ENCODE measurements at places on chromosomes 5 and 9. TPM values are rescaled to one million over a fixed set of nuclear protein-coding genes. Genes with fewer than 3 reads are reported as not detected.

Gene STPG3
- not detected for total RNA-seq

Gene C9orf152
- total RNA-seq: not detected

Gene EQTN
- not detected for total RNA-seq

Gene CLINT1
- 69.7 TPM for total RNA-seq

Gene FNIP1
- 31.7 TPM for total RNA-seq

Gene SLC36A3
- not detected for total RNA-seq

Gene ACER2
- 3.9 TPM for total RNA-seq

DNA sequence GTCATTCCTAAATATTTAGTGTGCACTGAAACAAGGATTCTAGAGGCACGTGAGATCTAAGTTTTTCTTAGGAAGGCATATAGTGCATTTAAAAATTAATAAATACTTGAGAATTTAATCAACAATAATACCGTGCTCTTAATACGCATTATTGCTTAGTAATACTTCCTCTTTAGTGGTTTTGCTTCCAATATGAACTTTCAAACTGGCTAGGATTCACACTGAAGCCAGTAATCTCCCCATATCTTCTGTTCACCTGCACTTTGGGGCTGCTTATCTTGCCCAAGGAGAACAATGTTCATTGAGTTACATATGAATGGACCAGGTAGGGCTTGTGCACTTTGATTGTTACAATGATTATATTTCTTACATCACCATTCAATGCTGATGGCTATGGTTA lies 180.5 kb upstream of the RIOK2 start:
- no peaks in the 10 kb centered on the region for H3K4me1 ChIP-seq
- H3K36me3 ChIP-seq: no peaks in the 10 kb centered on the region
- no peak overlapping the region for H3K27ac ChIP-seq
- H3K4me3 ChIP-seq: no peak overlapping the region

DNA sequence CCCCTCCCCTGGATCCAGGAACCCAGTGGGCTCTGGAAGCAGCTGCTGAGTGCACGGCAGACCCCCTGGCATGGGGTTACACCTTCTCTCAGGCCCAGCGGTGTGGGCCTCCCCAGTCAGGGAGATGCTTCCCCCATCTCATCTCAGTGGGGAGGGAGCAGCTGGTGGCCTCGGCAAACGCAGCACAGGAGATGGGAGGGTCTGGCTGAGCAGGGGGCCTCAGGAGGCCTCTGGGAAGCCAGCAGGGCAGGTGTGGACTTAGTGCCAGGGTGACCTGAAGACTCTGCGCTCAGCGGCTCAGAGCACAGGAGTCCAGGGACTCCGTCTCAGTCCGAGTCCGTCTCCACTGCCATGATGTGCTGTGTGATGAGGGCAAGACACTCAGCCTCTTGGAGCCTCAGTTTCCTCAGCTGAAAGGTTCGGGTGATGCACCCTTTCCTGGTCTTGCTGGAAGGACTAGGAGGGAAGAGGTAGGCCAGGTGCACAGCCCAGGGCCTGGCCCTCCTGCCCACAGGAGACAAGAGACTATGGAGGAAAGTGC lies 100.6 kb downstream of the GTF3C4 start:
- peaks cover 3% of the 10 kb centered on the region for H3K27me3 ChIP-seq
- H3K36me3 ChIP-seq: peaks cover 14% of the 10 kb centered on the region
- DNase-seq: no peak

GRCh38 chr5:90437663-90438062 lies 28.1 kb upstream of the CETN3 start:
- H3K27ac ChIP-seq: no peak overlapping the region
- peaks cover 6% of the 10 kb centered on the region for H3K27me3 ChIP-seq
- no peaks in the 10 kb centered on the region for H3K36me3 ChIP-seq
- H3K4me1 ChIP-seq: peaks cover 5% of the 10 kb centered on the region

DNA sequence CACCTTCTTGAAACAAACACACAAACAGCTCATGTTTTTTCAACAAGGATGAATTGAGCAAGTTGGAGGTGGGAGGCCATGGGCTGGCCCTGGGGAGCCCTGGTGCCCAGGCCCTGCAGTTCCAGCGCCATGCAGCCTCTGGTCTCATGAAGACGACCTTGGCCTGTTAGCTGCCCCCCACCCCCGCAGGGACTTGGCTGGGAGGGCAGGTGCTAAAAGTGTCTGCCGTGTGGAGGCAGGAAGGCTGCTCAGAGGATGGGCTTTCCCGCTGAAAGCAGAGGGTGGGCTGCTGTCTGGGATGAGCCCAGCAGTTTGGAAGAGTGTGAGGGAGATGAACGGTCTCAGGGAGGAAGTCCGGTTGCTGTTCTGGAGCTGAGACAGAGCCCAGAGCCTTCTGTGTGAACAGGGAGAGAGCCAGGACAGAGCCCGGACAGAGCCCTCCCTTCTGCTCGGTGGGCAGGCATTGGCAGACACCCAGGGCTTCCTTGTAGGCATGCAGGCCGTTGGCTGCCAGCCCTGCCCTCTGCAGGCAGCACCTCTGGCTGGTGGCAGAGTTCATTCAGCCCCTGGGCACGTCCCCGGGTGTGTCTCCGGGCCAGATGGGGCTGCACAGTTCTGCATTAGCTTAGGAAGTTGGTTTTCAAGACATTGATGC lies 18.7 kb downstream of the ROPN1L start:
- peaks cover 4% of the 10 kb centered on the region for H3K27me3 ChIP-seq
- no peak for DNase-seq
- H3K27ac ChIP-seq: no peak overlapping the region
- no peak overlapping the region for H3K4me3 ChIP-seq

GRCh38 chr9:79210541-79211243 lies 361.1 kb upstream of the TLE4 start:
- DNase-seq: no peak
- H3K27me3 ChIP-seq: peaks cover 2% of the 10 kb centered on the region
- no peaks in the 10 kb centered on the region for H3K4me1 ChIP-seq
- H3K27ac ChIP-seq: no peak overlapping the region
- no peak overlapping the region for H3K4me3 ChIP-seq

GRCh38 chr9:90198956-90199355 lies 443.7 kb downstream of the DIRAS2 start:
- H3K27me3 ChIP-seq: peaks cover 7% of the 10 kb centered on the region
- H3K27ac ChIP-seq: no peak overlapping the region
- DNase-seq: no peak
- no peak overlapping the region for H3K4me3 ChIP-seq
- H3K4me1 ChIP-seq: no peaks in the 10 kb centered on the region
- H3K36me3 ChIP-seq: no peaks in the 10 kb centered on the region

DNA sequence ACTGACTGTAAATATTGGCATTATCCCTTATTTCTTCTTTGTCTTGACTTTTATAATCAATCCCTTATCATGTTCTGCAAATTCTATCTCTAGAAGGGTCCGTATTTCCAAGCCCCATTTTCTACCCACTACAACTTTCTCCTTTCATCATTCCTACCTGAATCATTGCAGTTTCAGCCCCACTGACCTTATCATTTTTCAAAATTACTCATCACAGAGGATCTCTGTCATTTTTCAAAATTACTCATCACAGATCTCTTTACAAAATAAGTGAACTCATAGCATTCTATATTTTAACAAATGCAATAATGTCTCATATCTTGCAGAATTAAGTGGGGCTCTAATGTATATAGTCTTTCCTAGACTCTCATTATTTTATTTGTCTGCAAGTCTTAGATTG lies 256.9 kb upstream of the COX7C start:
- H3K27ac ChIP-seq: no peak overlapping the region
- DNase-seq: no peak
- no peaks in the 10 kb centered on the region for H3K36me3 ChIP-seq
